Tongue (tissue), 3 donors: ENCODE measurements at places on chromosomes 2 and 18. TPM values are rescaled to one million over a fixed set of nuclear protein-coding genes. Genes with fewer than 3 reads are reported as not detected.

GRCh38 chr2:26095758-26096157 lies 61.9 kb downstream of the RAB10 start:
- DNase-seq = no peak

- no peak for DNase-seq
Measured at GRCh38 chr2:119478188-119478977, 45.9 kb downstream of the SCTR start.

GRCh38 chr2:207206011-207206410 lies 40.3 kb upstream of the KLF7 start:
- no peak for DNase-seq

GRCh38 chr2:234932591-234933168 lies 19.1 kb upstream of the SH3BP4 start:
- DNase-seq = no peak

DNA sequence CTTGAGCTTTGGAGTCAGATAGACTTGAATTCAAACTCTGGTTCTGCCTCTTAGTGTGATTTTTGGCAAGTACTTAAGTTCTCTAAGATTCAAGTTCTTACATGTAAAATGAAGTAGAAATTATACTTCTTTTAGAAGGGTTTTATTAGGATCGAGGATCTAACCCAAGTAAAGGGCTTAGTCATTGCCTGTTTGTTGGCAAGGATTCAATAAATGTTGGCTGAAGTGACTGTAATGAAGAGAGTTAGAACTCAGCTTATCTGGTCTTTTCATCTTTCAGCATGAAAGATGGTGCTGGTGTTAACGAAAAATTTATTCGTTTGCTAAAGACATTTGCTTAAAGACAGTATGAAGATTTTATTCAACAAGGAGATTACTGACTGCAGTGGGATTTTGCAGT lies 315.9 kb upstream of the THUMPD2 start:
- peak; percentile 43 for DNase-seq

GRCh38 chr18:37019157-37019827 lies 190.4 kb downstream of the KIAA1328 start:
- no peak for DNase-seq

DNA sequence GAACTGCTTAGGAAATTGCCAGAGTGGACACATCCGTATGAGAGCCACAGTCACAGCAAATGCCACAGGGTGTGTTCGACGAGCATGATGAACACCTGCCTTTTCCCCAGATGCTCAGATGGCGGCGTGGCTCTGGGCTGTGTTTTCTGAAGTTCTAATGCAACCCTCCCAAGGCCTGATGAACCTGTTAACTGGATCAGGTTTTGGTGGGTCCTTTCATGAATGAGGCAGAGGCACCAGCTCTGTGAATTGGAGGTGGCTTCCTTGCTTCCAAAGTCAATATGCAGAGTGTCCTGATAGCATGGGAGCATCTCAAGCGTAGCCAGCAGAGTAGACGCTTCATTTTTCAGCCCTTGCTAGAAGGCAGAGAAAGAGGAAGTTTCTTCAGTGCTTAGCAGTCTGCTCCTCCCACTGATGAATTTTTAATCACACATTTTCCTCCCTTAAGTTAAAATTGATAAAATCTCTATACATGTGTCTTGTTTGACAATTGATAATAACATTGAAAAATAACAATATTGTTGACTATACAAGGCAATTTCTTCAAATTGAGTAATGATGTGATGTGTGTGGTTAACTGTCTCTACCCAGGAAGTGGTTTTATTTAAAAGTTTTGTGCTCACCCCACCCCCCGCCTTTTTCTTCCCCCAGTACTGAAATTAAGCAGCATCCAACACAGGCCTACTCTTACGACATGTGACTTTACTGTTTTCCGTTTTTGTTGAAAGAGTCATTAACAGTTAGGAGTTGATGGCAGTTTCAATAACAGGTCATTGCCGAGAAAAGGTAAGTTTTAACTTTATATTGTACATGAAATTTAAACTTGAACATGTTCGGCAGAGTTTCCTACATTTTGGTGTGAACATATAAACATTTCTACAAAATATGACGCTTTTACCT lies at the start of gene ARHGAP15:
ARHGAP15 (plus strand) TSS at position 739 of the 900 bp plus-strand sequence.
- DNase-seq = peak; percentile 2

GRCh38 chr2:157245846-157246764 lies 11.4 kb upstream of the GALNT5 start:
- peak; percentile 22 for DNase-seq

GRCh38 chr18:3260995-3261372 lies 949 bp upstream of the MYL12B start:
- no peak for DNase-seq

GRCh38 chr18:79629249-79629558 lies 50.4 kb upstream of the CTDP1 start:
- no peak for DNase-seq

DNA sequence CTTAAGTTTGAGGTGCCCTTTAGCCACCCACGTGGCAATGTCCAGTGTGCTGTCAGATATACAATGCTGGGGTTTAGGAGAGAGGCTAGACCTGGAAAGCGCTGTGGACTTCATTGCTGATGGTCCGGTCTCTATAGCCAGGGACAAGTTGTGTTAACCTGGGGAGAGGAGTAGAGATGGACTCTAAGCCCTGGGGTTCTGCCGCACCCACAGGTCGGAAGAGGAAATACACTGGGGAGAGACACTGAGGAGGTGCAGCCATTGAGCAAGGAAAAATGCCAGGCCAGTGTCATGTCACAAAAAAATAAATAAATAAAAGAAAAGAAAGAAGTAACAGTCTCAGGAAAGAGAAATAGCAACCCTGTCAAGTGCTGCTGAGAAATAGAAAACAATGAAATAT lies 106.9 kb upstream of the CBLN2 start:
- no peak for DNase-seq

GRCh38 chr2:155209696-155210450 lies 511.4 kb downstream of the KCNJ3 start:
- no peak for DNase-seq

DNA sequence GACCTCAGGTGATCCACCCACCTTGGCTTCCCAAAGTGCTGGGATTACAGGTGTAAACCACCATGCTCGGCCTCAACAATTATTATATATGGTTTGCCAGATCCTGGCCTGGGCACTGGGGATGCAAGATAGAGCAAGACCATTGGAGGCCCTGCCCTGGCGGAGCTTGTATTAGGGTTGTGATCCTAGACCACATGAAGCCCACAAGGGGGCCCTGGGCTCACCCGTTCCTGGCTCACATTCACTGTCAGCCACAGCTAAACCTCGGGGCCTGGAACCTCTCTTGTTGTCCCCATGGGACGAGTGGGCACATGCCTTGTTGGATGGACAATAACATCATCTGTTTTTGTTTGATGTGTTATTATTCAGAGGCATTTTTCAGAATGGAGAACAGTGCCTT lies 14.9 kb downstream of the HPCAL1 start:
- DNase-seq = no peak

GRCh38 chr2:118731413-118731812 lies 116.0 kb downstream of the EN1 start:
- DNase-seq = no peak

DNA sequence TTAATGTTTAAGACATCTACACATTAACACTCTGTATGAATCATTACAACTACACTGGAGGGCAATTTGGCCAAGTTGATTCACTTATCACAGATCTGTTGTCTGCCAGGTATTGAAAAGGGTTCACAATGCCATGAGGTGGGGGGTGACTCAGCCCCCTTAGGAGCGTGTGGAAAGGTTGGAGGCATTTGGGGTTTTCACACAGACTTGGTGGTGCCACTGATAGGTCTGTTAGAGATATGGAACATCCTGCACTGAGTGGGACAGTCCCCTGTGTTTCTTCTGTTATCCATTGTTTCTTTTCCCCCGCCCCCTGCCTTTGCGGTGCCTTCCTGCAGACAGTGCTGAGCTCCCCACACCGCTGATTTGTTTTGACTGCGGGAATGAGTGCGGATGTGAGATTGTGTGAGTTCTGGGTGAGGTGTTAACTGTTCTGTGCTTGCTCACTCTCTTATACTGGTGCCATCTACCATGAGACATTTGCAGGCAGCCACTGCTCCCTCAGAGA lies 9.3 kb upstream of the TSN start:
- DNase-seq = no peak

DNA sequence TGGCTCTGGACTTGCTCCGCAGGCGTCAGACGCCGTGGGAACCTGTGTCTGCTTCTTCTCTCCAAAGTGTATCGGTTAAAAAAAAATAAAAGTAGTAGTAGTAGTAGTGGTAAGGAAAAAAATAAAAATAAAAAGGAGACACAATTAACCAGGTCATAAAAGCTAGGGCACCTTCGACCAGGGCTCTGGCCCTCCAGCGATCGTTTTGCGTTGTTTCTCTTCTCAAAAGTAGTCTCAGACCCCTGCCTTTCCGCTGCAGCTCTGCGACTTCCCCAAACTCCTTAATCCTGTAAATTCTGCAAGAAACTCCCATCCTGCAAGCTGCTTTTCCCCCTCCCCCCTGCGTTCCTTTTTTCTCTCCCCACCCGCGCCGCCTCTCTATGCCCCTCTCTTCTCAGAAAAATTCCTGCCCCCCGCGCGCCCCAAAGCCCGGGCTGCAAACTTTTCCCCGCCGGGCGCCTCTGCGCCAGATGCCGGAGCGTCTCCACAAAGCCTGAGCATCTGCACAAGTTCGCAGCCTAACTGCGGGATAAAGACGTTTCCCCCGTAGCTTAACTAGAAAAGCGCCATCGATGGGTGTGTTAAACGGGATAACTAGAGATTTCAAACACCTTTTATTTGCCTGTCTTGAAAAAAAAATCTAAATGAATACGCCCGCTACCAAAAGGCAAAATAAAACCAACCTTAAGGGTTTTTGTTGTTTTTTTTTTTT lies 1.8 kb upstream of the SALL3 start:
- DNase-seq = no peak

DNA sequence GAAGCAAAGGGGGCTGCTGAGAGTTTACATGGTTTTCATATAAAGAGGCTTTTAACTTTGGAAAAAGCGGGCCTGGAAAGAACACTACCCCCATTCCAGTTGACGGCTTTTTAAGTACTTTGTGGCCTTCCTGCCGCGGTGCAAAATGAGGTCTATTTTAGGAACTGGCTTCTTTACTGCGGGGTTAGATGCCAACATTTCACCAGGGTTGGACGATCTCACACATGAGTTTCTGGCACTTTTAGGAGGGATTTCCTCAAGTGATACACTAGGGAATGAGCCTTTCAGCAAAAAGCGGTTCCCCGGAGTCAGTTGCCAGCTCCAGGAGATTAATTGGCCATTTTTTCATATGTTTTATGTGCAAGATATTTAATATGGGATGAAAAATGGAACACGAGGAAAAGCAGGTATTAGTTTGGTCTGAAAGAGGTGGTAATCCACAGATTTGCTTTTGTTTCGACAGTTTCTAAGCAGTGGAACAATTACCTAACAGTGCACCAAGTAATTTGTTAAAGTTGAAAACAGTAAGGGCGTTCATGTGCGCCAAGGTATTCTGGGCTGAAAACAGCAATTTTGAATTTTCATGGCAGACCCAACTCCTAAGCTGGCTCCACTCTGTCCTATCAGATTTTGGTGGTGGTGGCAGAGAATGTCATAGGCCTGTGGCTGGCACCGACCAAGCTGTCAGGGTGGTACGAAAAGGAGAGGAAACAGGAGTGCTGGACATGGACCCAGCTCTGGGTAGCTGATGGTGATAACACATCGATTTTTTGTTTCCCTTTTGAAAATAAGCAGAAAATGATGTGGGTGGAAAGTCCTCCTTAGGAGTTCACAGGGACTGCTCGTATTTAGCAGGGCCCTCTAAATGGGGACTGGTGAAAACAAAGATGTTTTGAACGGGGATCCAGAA lies 55.6 kb upstream of the FZD5 start:
- DNase-seq = peak; percentile 37

- no peak for DNase-seq
Measured at GRCh38 chr18:56662063-56662408, 10.9 kb downstream of the WDR7 start.

DNA sequence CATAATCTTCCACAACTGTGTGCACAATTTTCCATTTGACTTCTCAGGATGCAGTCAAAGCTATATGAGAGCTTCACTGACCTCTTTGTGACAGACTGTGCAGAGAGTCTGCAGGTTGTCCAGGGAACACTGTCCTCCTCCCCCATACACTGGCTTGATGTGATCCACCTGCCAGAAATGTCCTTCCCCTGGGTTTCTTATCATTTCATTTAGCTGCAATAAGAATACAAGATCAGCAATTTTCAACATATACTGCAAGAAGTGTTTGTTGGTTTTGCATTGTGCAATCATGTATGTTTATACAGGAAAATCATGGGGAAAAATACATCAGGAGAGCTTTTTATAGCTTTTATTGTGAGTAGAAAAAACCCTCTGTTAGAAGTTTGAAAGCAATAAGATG lies 150.7 kb downstream of the RAB3GAP1 start:
- DNase-seq = no peak

DNA sequence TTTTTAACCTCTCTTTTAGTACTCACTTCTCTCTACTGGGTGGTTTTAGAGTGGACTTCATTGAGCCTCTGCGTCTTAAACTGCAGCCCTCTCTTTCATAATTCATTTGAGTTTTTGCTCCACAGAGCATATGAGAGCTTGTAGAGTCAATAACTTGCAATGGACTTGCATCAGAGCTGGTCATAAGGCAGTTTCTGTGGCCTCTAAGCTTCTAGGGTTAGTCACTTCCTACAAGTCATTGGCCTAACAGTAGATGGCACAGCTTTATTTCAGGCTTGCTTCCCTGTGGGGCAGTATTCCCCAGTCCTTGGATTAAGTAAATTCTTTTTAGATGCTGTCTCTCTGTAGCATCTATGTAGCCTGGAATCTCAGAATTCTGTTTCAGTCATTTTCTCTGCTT lies 1435.7 kb downstream of the LRP1B start:
- DNase-seq = no peak

DNA sequence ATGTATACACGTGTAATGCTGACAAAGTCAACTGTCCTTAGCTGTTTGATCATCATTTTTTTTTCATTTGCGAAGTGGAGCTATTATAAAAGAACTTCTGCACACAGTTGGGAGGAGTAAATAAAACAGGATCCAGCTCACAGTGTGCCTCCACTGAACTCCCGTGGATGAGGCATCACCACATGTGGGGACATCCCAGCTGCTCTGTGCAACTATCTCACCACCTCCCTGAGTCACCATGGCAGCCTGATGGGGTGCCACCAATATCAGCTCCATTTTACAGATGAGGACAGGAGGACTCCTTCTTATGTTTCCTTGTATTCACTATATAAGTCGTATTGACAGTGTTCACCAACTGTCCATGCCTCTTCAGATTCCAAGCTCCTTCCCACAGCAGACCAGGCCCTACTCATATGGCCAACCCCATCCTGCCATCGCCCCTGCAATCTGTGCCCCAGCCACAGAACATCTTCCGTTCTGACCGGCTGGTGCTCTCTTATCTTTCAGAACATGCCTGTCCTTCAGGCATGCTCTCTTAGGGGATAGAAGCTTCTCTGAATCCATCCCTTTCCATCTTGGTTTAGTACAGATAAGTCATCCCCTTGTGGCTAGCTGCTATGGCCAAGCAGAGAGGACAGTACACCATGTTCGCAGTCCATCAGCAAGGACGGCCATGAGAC lies 288.1 kb downstream of the RNF144A start:
- DNase-seq = no peak

GRCh38 chr2:415986-416610 lies 128.2 kb upstream of the ALKAL2 start:
- no peak for DNase-seq

GRCh38 chr2:28428486-28428885 lies 35.8 kb downstream of the FOSL2 start:
- no peak for DNase-seq

GRCh38 chr18:42401131-42401673 lies 446.2 kb downstream of the PIK3C3 start:
- DNase-seq = no peak

Gene CLEC4F
- total RNA-seq = not detected

Gene AOX1
- 3.3 TPM for total RNA-seq

Gene IL37
- total RNA-seq = not detected

Gene PECR
- 9.1 TPM for total RNA-seq

Gene RESP18
- not detected for total RNA-seq

Gene ZFP36L2
- 59.8 TPM for total RNA-seq

Gene CFAP210
- not detected for total RNA-seq

Gene CRYGB
- not detected for total RNA-seq

Gene GALNT13
- 1.1 TPM for total RNA-seq
